ENCODE measurements at places on chromosomes 12 and 14. TPM values are rescaled to one million over a fixed set of nuclear protein-coding genes. Genes with fewer than 3 reads are reported as not detected.
A peak's percentile ranks its signal among the peaks of the same experiment; 100 is the strongest.

Gene ADAMTS20
- not detected for total RNA-seq

Gene TDRD9
- total RNA-seq, result not detected

Gene AQP6
- not detected for total RNA-seq

Gene TC2N
- total RNA-seq, result not detected

DNA sequence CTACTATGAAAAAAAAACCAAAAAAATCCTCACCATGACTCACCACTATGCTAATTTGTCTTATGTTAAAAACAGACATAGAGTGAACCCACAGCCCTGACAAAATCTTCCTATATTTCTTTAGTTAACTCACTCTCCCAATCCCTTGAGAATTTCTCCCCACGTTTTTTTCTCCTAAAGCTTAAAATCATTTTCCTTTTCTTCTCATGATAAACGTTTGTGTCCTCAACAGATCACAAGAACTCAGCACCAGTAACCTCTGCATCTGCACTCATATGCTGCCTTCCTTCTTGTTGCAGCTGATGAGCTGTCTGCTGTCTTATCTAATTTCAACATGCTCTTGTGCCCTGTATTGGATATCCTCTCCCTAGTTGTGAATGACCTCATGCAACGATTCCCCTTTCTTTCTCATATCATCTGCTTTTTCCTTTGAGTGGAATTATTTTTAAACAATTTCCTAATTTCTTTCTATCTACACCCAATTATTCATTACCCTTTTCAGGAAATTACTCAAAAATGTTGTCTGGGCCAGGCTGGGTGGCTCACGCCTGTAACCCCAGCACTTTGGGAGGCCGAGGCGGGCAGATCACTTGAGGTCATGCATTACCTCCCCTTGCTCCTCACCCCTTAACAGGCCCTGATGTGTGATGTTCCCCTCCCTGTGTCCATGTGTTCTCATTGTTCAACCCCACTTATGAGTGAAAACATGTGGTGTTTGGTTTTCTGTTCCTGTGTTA lies 427.5 kb upstream of the MGAT4C start:
- peak; percentile 9 for DNase-seq

GRCh38 chr14:94129758-94130414 lies 482 bp upstream of the IFI27L2 start:
- peak; percentile 54 for DNase-seq

DNA sequence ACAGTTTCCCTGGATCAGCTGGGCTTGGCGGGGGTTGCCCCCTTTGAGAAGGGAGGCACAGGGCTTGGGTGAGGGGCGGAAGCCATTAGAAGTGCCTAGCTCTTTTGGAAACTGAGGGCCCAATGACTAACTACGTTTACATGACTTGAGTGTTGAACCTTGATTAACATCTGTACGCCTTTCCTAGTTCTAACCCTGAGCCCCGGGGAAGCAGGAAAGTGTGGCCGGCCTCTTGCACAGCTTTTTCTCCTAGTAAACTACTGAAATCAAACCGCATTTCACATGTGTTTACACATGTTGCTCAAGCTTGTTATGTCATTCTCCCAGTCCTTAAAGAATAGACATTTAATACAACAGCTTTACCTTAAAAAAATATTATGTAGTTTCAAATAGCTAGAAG lies 1356.4 kb upstream of the TMEM132C start:
- DNase-seq, result no peak

DNA sequence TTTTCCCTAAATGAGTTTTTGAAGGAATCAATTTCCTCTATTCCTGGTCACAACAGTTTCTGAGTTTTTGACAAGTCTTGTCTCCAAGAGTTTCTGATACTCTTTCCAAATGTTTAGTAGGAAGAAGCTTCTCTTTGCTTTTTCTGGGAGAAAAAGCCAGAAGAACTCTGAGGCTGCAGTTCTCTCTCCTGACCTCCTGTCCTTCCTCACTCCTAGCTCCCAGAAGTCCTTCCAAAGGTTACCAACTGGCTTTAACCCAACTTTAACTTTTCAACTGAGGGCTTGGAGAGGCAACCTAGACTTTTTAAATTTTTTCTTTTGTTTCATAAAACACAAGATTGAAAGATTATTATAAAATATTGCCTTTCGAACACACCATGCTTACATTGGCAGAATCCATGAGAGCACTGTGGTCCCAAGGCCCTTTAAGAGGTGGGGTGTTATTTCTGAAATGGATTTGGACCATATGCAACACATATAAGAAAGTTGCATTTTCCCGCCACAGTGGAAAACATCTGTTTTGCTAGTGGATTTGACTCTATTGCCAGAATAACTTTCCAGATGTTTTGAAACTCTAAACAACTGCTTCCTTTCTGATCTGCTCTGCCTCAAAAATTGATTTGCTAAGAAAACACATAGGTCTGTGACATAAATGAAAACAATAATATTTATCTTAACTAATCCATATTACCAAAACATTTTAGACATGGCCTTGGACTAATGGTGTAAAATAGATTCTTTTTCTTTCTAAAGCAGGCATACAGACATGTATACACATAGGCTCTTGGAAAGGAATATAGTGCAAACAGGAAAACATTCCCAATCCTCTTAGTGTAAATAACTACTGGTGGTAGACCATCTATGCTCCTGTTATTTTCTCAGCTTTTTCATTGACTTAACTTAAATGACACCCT lies 22.3 kb upstream of the EPS8 start:
- DNase-seq, result no peak

DNA sequence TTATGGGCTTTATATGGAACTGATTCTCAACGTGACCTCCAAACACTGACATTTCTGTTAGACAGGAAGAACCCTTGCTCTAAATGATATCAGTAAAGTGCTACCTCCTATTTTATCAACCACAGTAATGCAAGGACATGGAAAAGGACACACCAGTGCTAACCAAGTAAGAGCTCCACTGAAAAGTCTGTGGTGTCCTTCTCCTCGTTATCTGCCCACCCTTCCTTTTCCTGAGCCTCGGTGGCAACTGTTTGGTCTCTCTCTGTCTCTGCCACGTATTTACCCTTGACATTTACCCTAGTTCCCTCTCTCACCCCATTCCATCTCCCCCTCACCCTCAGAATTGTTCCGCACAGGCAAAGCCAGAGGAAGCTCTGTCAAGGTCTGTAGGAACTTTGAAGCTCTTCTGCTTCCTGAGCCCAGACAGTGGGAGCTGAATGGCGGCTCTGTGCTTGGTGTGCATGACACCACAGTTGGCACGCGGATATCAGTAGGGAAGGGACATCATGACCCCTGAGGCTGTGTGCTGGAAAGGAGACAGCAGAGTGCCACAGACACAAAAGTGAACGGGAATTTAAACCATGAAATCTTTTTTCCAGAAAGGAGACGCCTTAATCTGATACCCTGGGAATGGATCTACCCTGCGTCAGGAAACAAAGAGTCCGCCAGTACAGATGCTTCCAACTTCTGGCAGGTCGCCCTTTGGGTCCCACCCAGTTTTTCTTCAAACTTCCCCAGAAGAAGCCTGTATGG lies 50.8 kb downstream of the NTN4 start:
- DNase-seq, result no peak

DNA sequence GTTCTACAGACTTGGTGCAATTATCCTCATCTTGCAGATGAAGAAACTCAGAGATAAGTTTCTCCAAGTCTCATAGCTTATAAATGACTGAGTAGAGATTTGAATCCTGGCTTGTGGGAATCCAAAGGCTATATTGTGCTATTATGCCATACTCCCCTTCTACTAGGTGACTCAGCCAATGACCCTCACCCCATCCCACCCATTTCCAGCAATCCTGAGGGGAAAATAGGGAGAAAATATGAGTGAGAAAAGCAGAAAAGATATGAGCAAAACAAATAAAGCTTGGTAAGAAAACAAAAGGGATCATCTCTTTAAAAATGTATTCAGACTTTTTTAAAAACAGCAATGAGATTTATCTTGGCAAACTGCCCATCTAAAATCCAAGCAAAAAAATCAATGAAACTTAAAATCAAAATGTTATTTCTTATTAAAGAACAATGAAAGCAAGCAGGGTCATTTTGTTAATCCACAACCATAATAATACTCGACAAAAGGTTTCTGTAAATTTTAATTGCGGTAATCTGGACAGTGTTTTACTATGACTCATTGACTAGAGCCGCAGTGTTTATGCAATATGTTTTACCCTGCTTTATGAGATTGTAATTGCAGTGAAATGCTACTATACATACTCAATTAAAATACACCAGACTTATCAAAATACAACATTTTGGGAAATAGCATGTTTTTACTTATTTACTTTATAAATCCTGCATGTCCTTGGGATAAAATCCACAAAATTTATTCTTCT lies 13.1 kb upstream of the LGR5 start:
- peak; percentile 46 for DNase-seq

- peak; percentile 6 for DNase-seq
Observed at GRCh38 chr12:73892201-73892600, 645.4 kb upstream of the ATXN7L3B start.

- DNase-seq, result peak; percentile 77
Observed at GRCh38 chr12:107320033-107320928, 226.9 kb upstream of the CRY1 start.

DNA sequence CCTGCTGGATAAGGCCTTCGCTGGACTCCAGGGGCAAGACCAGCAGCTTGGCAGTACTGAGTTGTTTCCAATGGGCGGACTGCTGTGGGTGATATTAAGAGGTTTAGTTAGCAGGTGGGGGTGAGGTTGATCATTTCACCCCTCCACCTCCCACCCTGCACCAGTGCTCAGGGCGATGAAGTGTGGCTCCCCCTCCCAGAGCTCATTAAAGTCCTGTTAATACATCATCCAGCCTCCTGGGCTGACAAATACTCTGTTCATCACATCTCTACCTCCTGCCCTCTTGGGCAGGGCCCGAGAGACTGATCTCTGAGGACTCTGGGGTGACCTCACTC lies 2.4 kb upstream of the FIGNL2 start:
- DNase-seq, result no peak

Data from M059J (cell line).